ENCODE measurements at places on chromosomes 1 and 21. TPM values are rescaled to one million over a fixed set of nuclear protein-coding genes. Genes with fewer than 3 reads are reported as not detected.

SPRR3 gene
- not detected for total RNA-seq

ELF3 gene
- 126 TPM for total RNA-seq

RAB3B gene
- total RNA-seq = 1.2 TPM

PPP1R12B gene
- total RNA-seq = 13.1 TPM

CRNN gene
- total RNA-seq = not detected

DMBX1 gene
- total RNA-seq = 0.05 TPM

FAM72B gene
- total RNA-seq = 24.9 TPM

GNG4 gene
- 1.1 TPM for total RNA-seq

CADM3 gene
- 0.28 TPM for total RNA-seq

GNAT2 gene
- total RNA-seq = 0.44 TPM

LPAR3 gene
- total RNA-seq = 6.3 TPM

DISC1 gene
- total RNA-seq = 0.36 TPM

RHBG gene
- 0.28 TPM for total RNA-seq

TRNP1 gene
- total RNA-seq = 81.2 TPM

HSD3B1 gene
- not detected for total RNA-seq

PLK3 gene
- total RNA-seq = 13.7 TPM

EPRS1 gene
- total RNA-seq = 143 TPM

LAMC2 gene
- 8.3 TPM for total RNA-seq

CDC42BPA gene
- total RNA-seq = 32.8 TPM

TNFRSF1B gene
- 18.8 TPM for total RNA-seq

RABIF gene
- 15.3 TPM for total RNA-seq

SPATA45 gene
- total RNA-seq = not detected

EDN2 gene
- not detected for total RNA-seq

MPL gene
- not detected for total RNA-seq

FMO2 gene
- 0.08 TPM for total RNA-seq

Measured in Panc1 (cell line).